Cardiac muscle cell (in vitro differentiated cells and primary cell): ENCODE measurements at places on chromosomes 3 and 15. TPM values are rescaled to one million over a fixed set of nuclear protein-coding genes. Genes with fewer than 3 reads are reported as not detected.

GRCh38 chr15:92044203-92044909 lies 190.8 kb downstream of the SLCO3A1 start:
- DNase-seq: no peak
- H3K27ac ChIP-seq: no peak overlapping the region
- H3K36me3 ChIP-seq: no peaks in the 10 kb centered on the region
- H3K27me3 ChIP-seq: no peaks in the 10 kb centered on the region
- H3K4me1 ChIP-seq: no peaks in the 10 kb centered on the region

GRCh38 chr15:22908830-22909229 lies 70.4 kb downstream of the NIPA2 start:
- no peaks in the 10 kb centered on the region for H3K27me3 ChIP-seq
- H3K27ac ChIP-seq: no peak overlapping the region
- no peak overlapping the region for H3K4me3 ChIP-seq
- DNase-seq: no peak

GRCh38 chr3:190041333-190042041 lies 79.2 kb downstream of the P3H2 start:
- no peaks in the 10 kb centered on the region for H3K36me3 ChIP-seq
- H3K27me3 ChIP-seq: no peaks in the 10 kb centered on the region
- no peak overlapping the region for H3K27ac ChIP-seq
- DNase-seq: no peak
- H3K4me3 ChIP-seq: no peak overlapping the region

The C3orf85 gene
- not detected in 2 replicates for total RNA-seq

GRCh38 chr3:141619450-141619849 lies 118.6 kb upstream of the RNF7 start:
- peaks cover 2% of the 10 kb centered on the region for H3K36me3 ChIP-seq
- no peak overlapping the region for H3K27ac ChIP-seq
- no peaks in the 10 kb centered on the region for H3K4me1 ChIP-seq
- peak; percentile 56 for DNase-seq
- no peaks in the 10 kb centered on the region for H3K27me3 ChIP-seq
- H3K4me3 ChIP-seq: no peak overlapping the region
